Caki2 (cell line): ENCODE measurements at places on chromosomes 12 and 14. TPM values are rescaled to one million over a fixed set of nuclear protein-coding genes. Genes with fewer than 3 reads are reported as not detected.

The COQ10A gene
- total RNA-seq = 21.7 and 25.1 TPM in 2 replicates

The SSPN gene
- 3.9 and 34.1 TPM in 2 replicates for total RNA-seq

DNA sequence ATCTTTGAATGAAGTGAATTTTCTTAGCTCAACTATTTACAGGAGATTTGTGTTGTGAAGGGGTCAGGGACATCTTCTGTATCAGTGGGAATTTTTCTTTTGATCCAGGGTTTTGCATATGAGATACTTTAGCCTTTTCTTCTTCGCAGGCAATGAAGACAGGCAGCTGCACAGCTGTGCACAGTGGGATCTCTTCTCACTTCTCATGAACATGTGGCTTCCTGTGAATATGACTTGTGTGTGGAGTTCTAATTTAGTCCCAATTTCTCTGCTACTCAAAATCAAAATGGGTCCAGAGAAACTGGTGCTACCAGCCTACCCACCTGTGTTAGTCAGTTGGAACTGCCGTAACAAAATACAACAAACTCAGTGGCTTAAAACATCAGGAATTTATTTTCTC lies 37.8 kb downstream of the ARF6 start:
- DNase-seq = no peak

GRCh38 chr14:30657606-30658163 lies 35.6 kb downstream of the SCFD1 start:
- DNase-seq = no peak

- DNase-seq = no peak
These were observed 231.2 kb upstream of the PLEKHG7 start for GRCh38 chr12:92471551-92471950.

- no peak for DNase-seq
These were observed 6.3 kb upstream of the USP44 start for GRCh38 chr12:95557625-95558024.

The ITGB7 gene
- total RNA-seq = 26.4 and 38.6 TPM in 2 replicates

- peak; percentile 82 for DNase-seq
These were observed 3.1 kb downstream of the SINHCAF start for GRCh38 chr12:31322801-31323207.

DNA sequence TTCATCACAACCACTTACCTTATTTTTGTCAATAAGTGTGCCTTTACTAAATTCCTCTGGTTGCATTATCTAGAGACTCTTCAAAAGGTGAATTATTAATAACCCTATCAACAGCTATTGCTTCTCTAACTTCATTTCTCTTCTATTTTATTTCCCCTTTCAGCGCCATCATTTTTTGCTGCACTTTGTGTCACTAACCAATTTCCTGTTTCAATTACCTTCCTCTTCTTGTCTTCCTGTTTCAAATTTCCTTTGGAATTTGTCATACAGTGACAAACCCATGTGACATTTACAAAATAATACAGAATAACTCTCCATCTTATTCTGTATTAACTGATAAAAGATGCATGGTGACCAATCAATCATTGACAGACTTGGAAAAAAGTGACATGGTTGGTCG lies 12.2 kb upstream of the CLEC2A start:
- no peak for DNase-seq

The RERG gene
- 2.9 and 3.0 TPM in 2 replicates for total RNA-seq

- no peak for DNase-seq
These were observed 483.7 kb downstream of the MDGA2 start for GRCh38 chr14:47191700-47192099.
